ENCODE measurements at places on chromosomes 6 and 20.
A peak's percentile ranks its signal among the peaks of the same experiment; 100 is the strongest.

- DNase-seq, result no peak
Measured at GRCh38 chr20:51995551-51995951, 193.2 kb upstream of the SALL4 start.

DNA sequence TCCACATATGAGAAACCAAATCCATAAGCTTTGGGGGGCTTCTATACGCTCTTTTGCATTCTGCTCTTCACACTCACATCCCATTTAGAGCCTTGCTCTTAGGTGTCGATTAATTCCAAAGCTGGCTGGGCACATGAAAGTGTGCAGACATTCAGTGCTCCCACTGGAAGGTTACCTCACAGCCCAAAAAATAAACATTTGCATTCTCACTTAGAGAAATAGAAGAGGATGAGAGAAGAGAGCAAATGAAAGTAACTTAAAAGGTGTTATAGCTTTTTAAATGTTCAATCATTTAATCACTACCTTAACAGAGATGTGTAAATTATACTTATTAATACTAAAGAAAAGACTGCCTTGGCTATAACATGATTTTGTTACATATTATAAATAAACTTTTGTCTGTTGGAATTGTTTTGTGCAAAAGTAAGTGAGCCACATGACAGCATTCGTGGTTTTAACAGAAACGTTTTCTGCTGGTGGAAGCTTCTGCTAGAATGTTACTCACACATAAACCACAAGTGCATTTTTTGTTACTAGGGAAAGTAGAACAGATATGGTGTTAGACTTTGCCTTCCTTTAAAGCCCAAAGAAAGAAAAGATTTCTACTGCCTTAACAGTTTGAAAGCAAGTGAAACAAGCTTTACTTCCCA is 116.7 kb downstream of the SIM1 start:
- DNase-seq, result no peak

DNA sequence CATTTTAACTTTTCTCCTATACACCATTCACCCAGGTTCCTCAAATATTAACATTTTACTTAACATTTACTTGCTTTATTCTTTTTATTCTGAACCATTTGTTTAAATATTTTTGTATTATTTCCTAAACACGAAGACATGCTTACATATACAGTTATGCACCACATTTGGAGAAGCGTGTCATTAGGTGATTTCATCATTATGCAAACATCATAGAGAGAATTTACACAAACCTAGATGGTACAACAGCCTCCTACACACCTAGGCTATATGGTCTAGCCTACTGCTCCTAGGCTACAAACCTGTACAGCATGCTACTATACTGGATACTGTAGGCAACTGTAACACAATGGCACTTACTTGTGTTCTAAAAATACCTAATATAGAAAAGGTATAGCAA is 6.6 kb downstream of the TDP2 start:
- no peak for DNase-seq

DNA sequence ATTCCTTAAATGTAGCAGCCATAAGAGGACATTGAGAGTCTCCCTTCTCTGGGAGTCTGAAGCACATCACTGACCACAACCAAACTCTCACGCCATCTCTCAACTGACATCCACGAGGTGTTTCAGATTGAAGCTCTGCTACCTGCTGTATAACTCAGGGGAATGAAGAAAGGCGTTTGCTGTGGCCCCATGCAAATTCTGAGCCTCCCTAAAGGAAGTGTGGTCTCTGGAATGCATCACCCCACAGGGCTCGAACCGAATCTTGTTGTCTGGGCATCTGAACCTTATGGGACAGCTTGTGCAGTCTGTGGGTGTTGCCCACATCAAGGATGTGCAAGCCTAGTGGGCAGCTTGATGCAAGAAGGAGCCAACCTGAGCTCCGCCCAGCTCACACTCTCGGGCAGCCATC is 10.9 kb downstream of the PMEPA1 start:
- no peak for DNase-seq

DNA sequence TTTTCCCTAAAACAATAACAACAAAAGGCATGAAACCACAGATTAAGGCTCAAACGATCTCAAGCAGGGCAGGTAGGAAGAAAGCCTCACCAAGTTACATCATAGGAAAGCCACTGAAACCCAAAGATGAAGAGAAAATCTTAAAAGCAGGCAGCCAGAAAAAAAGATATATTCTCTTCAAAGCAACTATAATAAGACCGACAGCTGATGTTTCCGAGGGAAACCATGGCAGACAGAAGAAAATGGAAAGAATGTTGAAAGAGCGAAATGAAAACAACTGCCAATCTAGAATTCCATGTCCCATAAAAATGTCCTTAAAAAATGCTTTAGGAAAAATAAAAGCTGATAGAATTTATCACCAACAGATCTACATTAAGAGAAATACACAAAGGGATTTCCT is 161.5 kb upstream of the THBS2 start:
- no peak for DNase-seq

GRCh38 chr6:27565839-27566779 is 93.2 kb upstream of the ZNF184 start:
- DNase-seq, result no peak

- DNase-seq, result no peak
Measured at GRCh38 chr6:69789578-69789977, 7.2 kb downstream of the LMBRD1 start.

DNA sequence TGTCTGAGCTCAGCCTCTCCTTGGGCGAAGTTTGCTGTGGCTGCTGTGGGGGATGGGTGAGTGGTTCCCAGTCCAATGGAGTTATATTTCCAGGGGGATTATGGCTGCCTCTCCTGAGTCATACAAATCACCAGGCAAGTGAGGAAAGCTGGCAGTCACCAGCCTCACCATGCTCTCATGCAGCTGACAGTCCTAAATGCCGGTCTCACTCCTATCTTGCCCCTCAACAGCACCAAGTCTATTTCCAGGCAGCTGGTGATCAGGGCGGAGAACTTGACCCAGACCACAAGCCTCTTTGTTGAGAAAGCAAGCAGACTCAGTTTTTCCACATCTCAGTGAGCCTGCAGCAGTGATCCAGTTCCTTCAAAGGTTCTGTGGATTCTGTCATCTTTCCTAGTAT is 98.9 kb downstream of the TBC1D32 start:
- no peak for DNase-seq

DNA sequence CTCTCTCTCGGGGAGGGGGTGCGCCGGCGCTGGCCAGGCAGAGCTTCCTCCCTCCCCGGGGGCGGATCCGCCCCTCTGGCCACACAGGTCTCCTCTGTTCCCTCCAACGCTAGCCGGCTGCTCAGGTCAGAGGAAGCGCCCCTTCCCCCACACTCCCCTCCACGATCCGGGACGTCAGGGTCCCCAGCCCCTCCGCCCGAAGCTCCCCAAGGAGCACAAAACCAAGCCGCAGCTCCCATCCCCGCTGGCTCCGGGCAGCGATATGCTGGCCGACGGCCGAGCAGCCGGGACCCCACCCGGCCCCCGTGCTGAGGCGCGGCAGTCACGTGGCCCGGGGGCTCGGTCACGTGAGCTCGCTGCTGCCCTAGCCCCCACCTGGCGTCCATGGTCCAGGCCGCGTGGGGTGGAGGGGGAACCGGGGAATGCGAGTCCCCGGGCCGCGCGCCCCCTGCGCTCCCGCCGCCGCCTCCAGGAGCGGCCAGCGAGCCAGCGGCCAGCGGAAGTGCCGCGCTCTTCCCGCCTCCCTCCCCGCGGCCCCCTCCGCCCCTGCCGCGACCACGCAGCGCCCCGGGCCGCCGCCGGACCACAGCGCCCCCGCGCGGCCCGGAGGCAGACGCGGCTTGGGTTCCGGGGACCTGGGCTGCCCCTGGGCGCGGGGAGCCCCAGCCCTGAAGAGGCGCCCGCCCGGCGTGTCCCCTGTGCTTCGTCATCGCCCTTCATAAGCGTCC is at the start of gene SLC35B2:
SLC35B2 (minus strand) TSS at position 504 of the 728 bp plus-strand sequence; CDS start at position 386, 118 bp downstream.
- peak; percentile 87 for DNase-seq

- no peak for DNase-seq
Measured at GRCh38 chr6:143034689-143035334, 25.9 kb upstream of the AIG1 start.

DNA sequence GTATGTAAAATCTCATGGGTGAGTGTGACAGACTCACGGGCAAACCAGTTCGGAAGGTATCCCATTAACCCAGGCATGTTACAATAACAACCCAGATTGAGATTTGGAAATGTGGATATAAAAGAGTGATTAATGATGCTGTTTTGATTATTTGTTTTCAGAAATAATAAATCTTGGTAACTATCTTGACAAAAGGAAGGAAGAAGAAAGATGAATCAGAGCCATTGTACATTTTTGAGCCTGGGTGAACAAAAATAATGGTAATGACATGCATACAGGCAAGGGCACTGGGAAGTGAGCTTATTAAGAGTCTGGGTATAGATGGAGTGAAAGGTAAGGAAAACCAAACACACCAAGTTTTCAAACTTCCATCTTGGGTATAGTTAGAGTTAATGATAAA is 862.0 kb downstream of the PHF3 start:
- no peak for DNase-seq

DNA sequence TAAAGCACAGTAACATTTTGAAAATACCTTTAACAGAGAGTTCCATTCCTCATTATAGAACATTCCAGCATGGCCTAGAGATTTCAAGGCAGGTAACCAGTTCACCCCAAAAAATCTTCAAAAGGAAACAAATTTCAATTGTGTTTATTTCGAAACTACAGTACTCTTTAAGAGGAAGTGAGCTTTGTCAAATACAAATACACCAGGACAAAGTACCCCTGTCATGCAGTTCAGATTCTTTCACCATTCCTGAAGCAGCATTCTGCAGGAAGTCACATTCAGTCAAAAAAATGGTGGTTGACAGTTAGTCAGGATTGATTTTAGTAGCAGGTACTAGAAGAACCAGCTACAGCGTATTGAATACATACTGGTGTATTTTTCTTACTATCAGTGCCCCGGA is 89.6 kb upstream of the RIN2 start:
- DNase-seq, result no peak

- DNase-seq, result no peak
Measured at GRCh38 chr6:143501851-143502250, 9.7 kb downstream of the FUCA2 start.

DNA sequence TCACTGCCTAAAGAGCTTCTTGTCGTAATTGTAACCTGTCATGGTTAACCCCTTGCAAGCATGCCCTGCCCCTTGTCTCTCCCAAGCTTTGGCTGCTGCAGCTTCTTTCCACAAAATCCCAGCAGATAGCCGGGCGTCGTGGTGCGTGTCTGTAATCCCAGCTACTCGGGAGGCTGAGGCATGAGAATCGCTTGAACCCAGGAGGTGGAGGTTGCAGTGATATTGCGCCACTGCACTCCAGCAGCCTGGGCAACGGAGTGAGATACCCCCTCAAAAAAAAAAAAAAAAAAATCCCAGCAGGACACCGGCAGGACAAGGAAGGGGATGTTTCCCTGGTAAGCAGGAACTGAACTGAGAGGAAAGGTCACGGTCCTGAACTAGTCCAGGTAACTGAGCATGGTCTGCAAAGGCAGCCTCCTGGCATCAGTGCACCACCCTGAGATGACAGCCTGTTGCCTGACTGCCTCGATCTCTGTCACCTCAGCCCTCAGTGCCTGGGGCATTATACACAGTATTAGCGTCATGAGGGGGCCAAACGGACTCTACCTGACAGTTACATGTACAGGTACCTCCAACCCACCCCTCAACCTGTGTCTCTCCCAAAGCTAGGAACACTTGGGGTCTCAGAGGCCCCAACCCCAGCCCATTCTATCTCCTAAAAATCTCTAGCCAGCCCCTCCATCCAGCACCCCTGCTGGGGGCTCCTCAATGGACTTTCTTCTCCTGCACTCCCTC is 1.8 kb downstream of the LZTS3 start:
- peak; percentile 19 for DNase-seq
